Fibroblast of villous mesenchyme (primary cell): ENCODE measurements at places on chromosomes 1 and 21.
A peak's percentile ranks its signal among the peaks of the same experiment; 100 is the strongest.

DNA sequence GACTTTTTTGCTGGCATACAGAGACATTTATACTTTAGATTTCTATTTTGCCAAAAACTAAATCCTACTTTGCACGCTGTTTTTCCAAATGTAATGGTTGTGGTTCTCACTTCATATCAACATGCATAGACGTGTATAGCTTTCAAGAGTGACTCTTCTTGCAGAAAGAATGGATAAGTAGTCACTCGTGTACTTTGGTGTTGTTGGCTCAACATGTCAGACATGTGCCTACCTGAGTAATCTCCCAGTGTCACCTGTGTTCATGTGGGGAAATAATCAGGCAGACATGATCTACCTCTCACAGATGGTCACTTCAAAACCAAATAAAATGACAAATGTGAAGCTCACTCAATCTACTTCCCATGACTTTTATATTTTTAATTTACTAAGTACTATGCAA is 73.1 kb downstream of the GPR88 start:
- no peak for DNase-seq

- DNase-seq, result no peak
Measured at GRCh38 chr1:190679983-190680382, 202.3 kb upstream of the BRINP3 start.

- DNase-seq, result no peak
Measured at GRCh38 chr1:228334954-228335353, 71.7 kb downstream of the TRIM11 start.

DNA sequence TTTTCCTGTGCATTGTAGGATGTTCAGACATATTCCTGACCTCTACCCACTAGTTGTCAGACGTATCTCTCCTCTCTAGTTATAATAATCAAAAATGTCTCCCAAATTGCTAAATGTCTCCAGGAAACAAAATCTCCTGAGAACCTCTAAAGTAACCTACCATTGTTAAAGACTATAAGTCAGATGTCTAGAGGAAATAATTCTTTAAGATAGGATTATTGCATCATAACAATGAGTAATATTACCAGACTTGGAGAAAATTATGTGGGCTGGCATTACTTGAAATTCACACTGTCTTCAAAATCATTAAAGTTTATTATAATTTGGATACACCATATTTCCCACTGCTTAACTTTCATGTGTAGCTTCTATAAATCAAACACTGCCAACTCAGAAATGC is 643.0 kb upstream of the ADGRL2 start:
- DNase-seq, result no peak

DNA sequence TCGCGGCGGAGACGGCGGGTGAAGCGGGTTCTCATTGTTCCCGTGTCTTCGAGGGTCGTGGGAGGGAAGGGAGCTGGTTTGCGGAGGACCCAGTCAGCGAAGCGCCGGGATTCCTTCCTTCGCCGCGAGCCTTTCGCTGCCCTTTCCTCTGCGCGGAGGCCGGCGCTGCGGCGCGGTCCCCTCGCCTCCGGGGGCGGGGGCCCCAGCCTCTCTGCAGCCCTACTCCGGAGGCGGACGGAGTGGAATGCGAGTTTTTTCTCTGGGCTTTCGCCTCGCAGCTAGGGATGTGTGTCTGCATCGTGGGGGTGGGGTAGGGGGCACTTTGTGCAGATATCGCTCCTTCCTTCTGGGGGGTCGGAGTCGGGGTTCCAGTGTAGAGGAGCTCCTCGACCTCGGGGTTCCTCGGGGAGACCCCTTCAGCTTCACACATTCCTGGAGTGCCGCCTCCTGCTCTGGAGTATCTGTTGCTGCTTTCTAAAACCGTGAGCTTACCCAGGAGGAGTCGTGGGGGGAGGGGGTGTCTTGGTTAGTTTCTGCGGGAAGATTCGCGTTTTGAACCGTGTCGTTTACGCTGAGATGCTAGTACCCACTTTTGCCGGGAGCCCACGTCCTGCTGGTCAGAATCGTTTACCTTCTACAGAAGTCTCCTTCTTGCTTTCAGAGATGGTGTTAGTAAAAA is 595 bp downstream of the RNF2 start:
- DNase-seq, result peak; percentile 33

GRCh38 chr1:167293057-167293456 is 72.4 kb downstream of the POU2F1 start:
- DNase-seq, result no peak

- no peak for DNase-seq
Measured at GRCh38 chr1:150076066-150076465, 8.5 kb downstream of the VPS45 start.

GRCh38 chr1:8217011-8217711 is 100.8 kb upstream of the SLC45A1 start:
- peak; percentile 44 for DNase-seq
